ENCODE measurements at places on chromosomes 1 and 21. TPM values are rescaled to one million over a fixed set of nuclear protein-coding genes. Genes with fewer than 3 reads are reported as not detected.

GUCA2A gene
- not detected for total RNA-seq

S100A2 gene
- 26.2 TPM for total RNA-seq

PGLYRP4 gene
- not detected for total RNA-seq

RGL1 gene
- total RNA-seq = 1.1 TPM

FCRLB gene
- 1.7 TPM for total RNA-seq

TACSTD2 gene
- total RNA-seq = not detected

DRAXIN gene
- 0.13 TPM for total RNA-seq

IL22RA1 gene
- 4.7 TPM for total RNA-seq

CRYBG2 gene
- 1.6 TPM for total RNA-seq

NBPF1 gene
- total RNA-seq = 23.6 TPM

HSF2BP gene
- total RNA-seq = 1.4 TPM

SLAMF8 gene
- total RNA-seq = not detected

TMEM82 gene
- not detected for total RNA-seq

ERG gene
- total RNA-seq = 0.03 TPM

CLCA1 gene
- not detected for total RNA-seq

XCL1 gene
- total RNA-seq = not detected

RHD gene
- not detected for total RNA-seq

MROH7 gene
- total RNA-seq = not detected

GUCA2B gene
- 0.19 TPM for total RNA-seq

SPATA45 gene
- total RNA-seq = not detected

MYOM3 gene
- total RNA-seq = 5.6 TPM

FCRL1 gene
- total RNA-seq = not detected

B3GALNT2 gene
- total RNA-seq = 19.6 TPM

LRP8 gene
- 45.7 TPM for total RNA-seq

S100A5 gene
- total RNA-seq = 0.70 TPM

CCDC30 gene
- 0.92 TPM for total RNA-seq

CD101 gene
- 0.60 TPM for total RNA-seq

MRPS21 gene
- 78.8 TPM for total RNA-seq

FAM151A gene
- total RNA-seq = not detected

QSOX1 gene
- 85.2 TPM for total RNA-seq

FMO2 gene
- total RNA-seq = not detected

FAM72B gene
- 6.4 TPM for total RNA-seq

DYNLT5 gene
- not detected for total RNA-seq

SAMD13 gene
- total RNA-seq = 0.61 TPM

Data from A549 treated with CpdA at 1 μM for 4 hours (cell line).